ENCODE measurements at places on chromosomes 5 and 9. TPM values are rescaled to one million over a fixed set of nuclear protein-coding genes. Genes with fewer than 3 reads are reported as not detected.
A peak's percentile ranks its signal among the peaks of the same experiment; 100 is the strongest.

- DNase-seq, result no peak
Measured at GRCh38 chr9:42386477-42386876, 203.0 kb downstream of the SPATA31A6 start.

DNA sequence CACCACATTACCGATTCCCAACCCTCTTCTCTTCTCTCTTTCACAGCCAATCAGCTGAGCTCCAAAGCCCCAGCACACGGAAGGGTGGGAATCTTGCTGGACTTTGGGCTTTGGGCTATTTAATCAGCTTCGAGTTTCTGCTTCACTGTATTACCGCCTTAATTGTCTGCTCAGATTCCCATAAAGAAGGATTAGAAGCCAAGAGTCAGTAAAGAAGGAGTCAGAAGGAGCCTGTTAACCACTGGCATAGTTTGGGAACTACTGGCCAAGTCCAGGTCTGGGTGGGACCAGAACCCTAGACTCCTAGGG is 4.4 kb downstream of the SPRY4 start:
- DNase-seq, result no peak

DNA sequence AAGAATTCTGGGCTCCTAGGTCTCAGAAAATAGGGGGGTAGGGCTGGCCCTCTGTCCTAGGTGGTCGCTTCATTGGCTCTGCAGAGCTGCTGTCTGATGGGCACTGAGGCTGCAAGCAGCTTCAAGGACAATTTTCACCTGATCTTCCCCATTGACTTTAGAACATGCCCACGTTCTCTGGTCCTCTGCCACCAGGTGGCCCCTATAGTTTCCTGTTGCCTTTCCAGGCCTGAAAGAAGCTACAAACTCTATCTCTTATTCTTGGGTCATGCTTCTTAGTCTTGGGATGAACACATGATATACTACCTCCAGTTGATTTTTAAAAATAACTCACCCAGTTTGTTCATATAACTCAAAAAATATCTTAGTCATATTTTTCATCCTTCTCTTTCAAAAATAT is 26.3 kb downstream of the SPZ1 start:
- peak; percentile 35 for DNase-seq

GRCh38 chr9:107866711-107867311 is 377.2 kb upstream of the KLF4 start:
- DNase-seq, result no peak

The CAMK4 gene
- 56.1 TPM for total RNA-seq

DNA sequence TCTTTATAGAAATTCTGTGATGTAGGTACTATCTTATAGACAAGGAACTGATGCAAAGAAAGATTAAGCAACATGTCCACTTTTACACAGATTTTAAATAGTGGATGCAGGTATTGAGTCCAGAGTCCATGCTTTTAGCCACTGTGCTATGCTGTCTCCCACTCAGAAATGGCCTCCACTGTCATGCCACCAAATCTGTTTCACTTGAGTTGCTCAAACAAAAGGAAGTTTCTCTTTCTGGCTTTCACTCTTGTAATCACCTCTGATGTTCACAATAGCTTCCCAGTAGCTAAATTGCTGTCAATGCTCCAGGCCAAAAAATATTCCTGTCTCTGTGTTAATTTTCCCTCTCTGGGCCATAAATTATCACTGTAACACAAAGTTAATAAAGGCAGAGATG is 77.0 kb upstream of the RASA1 start:
- no peak for DNase-seq

- no peak for DNase-seq
Measured at GRCh38 chr5:82445726-82446335, 167.7 kb upstream of the RPS23 start.

Measured in activated T-cell treated with anti-CD3 and anti-CD28 coated beads, Interleukin-2, amount 50 U/mL, for 72 hours (primary cell).